ENCODE measurements at places on chromosomes 7 and 10.
A peak's percentile ranks its signal among the peaks of the same experiment; 100 is the strongest.

GRCh38 chr10:104120903-104121484 is 977 bp upstream of the SFR1 start:
- peak; percentile 46 for DNase-seq

DNA sequence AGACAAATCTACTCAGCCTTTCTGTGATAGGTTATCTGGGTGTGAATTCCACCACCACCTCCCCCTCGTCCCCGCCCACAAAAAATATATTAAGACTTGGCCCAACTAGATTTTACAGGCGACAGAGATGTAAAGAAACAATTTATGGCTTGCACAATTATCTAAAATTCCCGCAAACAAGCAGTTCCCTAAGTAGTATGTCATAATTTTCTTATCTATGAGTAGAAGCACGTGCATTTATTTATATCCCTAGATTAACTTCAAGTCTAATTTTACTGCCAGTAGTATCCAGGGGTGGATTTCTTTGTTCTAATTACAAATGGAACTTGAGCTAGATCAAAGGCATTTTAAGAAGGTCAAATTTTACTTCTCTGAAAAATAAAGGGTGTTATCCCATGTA is 1.7 kb downstream of the TSPAN12 start:
- DNase-seq: no peak

DNA sequence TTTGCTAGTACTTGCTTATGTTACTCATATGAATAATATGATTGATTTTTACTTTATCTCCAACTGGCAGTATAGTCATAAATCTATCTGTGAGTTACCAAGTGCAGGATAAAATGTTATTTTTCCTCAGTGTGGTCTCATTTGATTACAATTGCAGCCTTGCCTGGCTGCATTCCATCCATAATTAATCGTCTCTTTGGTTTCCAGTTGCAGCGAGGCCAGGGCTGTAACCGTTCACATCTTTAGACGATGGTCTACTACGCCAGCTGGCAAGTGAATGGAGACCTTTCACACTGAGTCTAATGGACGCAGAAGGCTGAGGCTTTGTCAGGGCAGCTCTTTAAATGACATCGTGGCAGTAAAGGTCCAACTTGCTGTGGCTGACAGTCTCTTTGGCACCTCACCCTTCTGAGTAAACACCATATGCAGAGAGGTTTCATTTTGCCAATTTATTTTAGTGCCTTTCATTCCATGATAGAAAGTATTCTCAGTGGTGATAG is 84.0 kb downstream of the ARL4A start:
- no peak for DNase-seq

- no peak for DNase-seq
Measured at GRCh38 chr7:75596727-75597614, 104.9 kb downstream of the SPDYE5 start.

- no peak for DNase-seq
Measured at GRCh38 chr10:14439451-14440259, 108.9 kb upstream of the FRMD4A start.
